ENCODE measurements at places on chromosomes 1 and 21.

- DNase-seq, result no peak
Observed at GRCh38 chr1:154880671-154881070, 10.6 kb upstream of the KCNN3 start.

- no peak for DNase-seq
Observed at GRCh38 chr1:199756066-199756465, 271.4 kb upstream of the NR5A2 start.

- peak; percentile 25 for DNase-seq
Observed at GRCh38 chr1:222618880-222619596, 1.1 kb downstream of the MIA3 start.

DNA sequence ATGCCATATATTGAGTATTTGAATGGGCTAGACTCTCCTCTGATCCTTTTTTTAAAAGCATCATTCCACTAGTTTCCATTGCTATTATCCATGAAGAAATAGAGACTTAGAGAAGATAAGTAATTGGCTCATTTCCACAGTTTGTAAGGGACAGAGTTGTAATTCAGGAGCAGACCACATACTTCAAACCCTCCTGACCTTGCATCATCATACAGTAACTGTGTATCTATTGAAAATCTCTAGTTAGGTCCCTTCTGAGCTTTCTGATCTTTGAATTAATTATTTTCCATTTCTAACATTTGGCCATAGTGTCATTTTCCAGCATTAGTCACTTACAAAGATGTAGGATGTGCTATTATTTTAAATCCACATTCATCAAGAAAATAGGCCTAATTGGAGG is 386.5 kb upstream of the ST6GALNAC5 start:
- DNase-seq, result no peak

DNA sequence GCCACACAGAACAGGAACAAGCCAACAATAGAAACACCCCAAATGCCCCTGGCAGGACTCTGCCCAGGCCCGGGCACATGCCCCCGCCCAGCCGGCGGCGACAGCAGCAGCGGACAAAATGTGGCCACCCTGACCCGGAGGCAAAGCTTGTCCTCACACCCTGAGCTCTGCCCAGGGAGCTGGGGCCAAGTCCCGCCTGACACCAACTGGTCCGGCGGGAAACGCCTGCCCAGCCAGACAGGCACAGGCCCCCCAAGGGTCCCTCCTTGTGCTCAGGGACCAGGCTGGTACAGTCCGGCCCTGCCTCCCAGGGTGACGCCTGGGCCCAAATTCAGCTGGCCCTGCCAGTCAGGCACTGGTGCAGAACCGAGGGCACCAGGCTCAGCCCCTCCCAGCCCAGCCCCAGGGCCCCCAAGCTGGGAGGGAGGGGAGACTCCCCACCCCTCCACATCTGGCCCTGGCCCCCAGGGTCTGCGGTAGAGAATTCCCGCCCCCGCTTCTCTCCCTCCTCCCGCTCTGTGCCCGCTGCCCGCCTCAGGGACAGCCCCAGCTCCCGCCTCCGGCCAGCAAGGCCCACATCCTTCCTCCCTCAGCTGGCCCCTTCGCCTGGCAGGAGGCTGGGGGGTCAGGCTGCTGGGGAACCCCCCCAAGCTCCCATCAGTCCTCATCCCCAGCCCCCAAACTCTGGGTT is 2.0 kb downstream of the AHDC1 start:
- peak; percentile 65 for DNase-seq

DNA sequence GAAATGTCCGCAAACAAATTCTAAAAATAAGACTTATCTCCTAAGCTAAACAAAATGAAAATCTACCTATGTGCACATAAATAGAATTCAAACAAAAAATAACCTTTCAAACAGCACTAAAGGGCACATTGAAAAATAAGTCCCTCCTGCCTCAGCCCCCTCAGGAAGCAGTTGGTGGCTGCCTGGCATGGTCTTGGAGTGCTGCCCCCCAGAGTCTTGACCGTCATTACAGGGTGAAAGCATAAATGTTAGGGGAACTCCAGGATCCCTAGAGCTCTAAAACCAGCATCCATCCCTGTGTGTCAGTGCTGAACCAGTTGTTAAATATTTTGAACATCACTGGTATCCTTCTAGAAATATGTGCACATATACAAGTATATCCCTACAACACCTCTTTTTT is 6.5 kb upstream of the NPL start:
- no peak for DNase-seq

- no peak for DNase-seq
Observed at GRCh38 chr21:44686000-44686781, 4.2 kb upstream of the KRTAP12-1 start.

DNA sequence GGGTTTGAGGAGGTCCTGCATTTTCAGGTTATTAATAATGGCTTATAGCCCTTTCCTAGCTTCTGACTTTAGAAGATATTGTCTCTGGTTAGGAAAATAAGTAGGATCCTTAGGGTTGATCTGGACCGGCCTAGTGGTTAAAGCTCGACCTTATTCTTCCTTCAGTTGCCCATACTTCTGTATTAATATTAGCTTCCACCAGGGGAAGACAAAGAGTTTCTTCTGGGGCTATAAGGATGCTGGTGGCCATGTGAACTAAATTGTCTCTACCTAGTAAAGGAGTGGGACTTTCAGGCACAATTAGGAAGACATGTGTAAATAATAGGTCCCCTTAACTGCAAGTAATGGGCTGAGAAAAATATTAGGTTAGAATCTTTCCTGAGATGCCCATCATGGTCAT is 20.6 kb upstream of the FCGR2A start:
- no peak for DNase-seq

DNA sequence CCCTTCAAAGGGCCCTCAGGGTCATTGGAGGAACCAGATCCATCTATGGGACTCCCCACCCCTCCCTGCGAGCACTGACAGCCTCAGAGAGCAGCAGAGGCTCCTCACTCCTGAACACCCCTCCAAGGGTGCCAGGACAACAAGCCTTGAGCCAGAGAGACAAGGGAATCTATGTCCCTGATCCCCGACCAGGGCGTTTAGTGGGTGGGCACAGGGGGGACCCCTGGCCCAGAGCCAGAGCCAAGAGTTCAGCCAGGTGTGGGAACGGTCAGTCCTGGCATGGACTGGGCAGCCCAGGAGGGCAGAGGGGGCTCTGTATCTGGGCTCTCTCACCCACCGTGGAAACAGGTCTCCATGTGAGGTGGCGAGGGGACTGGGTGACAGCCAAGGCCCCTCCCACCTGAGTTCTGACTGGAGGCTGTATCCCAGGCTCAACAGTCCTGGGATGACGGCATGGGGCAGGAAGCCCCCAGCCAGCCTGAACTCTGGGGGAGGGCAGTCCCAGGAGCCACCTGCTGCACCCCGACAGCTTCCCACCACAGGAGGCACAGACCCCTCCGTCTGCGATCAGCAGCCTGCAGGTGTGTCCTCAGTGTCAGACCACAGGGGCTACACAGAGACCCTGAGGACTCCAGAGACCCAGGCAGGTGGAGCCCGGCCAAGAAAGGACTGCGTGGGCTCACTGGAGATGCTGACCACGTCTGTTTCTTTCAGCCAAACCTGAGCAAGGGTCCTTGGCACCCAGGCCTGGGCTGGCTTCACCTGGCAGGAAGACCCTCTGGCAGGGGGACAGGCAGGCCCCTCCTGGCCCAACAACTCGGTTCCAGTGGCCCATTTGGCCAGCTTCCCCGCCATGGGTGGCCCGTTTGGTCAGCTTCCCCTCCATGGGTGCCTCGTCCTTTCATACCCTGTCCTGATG is 11.2 kb upstream of the SRARP start:
- DNase-seq, result no peak

- no peak for DNase-seq
Observed at GRCh38 chr21:21236996-21237395, 238.8 kb downstream of the NCAM2 start.

GRCh38 chr1:221462345-221462744 is 279.5 kb downstream of the DUSP10 start:
- no peak for DNase-seq

- no peak for DNase-seq
Observed at GRCh38 chr1:58592522-58593134, 15.6 kb upstream of the TACSTD2 start.

DNA sequence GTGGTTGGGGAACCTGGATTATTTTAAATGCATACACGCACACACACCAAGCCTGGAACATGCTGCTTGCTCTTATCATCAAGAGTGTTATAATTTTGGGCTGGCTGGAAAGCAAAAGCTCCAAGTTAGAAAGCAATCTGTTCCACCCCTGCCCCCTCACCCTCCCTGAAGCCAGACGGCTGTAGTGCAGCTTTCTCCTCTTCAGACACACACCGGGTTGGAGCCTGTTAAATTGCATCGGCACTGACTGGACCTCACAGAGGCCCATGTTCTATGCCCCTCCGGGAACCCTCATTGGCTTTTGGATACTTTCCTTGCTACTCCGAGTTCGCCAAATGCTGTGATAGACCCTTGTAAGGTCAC is 90.6 kb upstream of the KCNJ15 start:
- DNase-seq, result no peak

DNA sequence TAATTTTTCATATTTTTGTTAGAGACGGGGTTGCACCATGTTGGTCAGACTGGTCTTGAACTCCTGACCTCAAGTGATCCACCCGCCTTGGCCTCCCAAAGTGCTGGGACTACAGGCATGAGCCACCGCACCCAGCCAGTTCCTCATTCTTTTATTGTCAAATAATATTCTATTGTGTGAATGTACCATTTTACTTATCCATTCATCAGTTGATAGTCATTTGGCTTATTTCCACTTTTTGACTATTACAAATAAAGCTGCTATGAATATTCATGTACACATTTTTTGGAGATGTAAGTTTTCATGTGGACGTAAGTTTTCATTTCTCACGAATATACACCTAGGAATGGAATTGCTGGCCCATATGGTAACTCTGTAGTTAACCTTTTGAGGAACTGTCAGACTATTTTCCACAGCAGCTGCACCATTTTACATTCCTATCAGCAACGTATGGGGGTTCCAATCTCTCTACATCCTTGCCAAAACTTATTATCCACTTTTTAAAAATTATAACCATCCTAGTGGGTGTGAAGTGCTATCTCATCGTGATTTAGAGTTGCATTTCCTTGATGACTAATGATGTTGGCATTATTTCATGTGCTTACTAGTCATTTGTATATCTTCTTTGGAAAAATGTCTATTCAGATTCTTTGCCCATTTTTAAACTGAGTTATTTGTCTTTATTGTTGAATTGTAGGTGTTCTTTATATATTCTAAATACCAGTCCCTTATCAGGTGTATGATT is 12.7 kb downstream of the PACC1 start:
- no peak for DNase-seq

DNA sequence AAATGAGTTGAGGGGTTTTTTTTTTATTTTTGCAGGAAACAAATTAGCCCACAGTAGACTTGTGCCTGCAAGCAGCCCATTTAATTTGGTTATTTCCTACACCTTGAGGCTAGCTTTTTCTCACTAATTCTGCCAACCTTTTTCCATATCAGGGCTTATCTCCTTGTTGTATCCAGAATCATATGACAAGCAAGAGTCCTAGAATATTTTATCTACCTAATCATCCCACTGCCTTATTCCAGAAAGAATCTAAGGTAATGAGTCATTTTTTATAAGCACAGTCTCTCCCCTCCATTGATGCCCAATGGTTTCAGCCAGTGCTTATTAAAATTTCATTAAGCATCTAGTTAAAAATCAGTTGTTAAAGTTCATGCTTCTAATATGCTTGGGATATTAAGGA is 324.1 kb downstream of the BARHL2 start:
- no peak for DNase-seq

GRCh38 chr1:183806125-183806524 is 1.2 kb downstream of the RGL1 start:
- no peak for DNase-seq

DNA sequence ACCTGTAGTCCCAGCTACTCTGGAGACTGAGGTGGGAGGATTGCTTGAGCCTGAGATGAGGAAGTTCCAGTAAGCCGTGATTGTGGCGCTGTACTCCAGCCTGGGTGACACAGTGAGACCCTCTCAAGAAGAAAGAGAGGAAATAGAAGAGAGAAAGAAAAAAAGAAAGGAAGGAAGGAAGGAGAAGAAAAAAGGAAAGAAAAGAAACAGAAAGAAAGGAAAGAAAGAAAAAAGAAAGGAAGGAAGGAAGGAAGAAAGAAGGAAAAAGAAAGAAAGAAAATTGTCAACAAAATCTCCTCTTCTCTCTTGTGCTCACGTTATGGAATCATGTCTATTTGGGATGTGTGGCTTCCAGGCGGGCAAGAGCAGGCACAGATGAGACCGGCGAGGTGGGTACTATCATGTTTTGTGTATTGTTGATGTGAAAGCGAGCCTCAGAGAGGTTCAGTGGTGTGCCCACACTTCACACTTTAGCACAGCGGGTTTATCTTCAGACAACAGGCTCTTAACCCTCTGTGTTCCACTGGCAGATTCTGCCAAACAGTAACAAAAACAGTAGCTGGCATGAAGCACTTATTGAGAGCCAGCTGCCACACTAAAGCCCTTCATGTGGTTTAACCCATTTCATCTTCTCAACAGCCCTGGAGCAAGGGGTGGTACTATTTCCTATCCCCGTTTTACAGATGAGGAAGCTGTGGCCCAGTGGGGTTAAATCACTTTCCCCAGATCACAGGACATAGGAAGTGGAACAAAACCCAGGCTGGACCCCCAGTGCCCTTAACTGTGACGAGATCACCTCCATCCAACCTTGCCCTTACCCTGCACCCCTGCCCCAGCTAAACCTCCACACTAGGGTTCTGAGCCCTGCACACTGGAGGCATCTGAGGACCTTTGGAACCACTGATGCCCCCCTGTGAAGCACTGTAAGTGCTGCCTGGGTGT is 94.7 kb upstream of the TARDBP start:
- no peak for DNase-seq

- DNase-seq, result no peak
Observed at GRCh38 chr1:61119085-61119484, 36.7 kb downstream of the NFIA start.

DNA sequence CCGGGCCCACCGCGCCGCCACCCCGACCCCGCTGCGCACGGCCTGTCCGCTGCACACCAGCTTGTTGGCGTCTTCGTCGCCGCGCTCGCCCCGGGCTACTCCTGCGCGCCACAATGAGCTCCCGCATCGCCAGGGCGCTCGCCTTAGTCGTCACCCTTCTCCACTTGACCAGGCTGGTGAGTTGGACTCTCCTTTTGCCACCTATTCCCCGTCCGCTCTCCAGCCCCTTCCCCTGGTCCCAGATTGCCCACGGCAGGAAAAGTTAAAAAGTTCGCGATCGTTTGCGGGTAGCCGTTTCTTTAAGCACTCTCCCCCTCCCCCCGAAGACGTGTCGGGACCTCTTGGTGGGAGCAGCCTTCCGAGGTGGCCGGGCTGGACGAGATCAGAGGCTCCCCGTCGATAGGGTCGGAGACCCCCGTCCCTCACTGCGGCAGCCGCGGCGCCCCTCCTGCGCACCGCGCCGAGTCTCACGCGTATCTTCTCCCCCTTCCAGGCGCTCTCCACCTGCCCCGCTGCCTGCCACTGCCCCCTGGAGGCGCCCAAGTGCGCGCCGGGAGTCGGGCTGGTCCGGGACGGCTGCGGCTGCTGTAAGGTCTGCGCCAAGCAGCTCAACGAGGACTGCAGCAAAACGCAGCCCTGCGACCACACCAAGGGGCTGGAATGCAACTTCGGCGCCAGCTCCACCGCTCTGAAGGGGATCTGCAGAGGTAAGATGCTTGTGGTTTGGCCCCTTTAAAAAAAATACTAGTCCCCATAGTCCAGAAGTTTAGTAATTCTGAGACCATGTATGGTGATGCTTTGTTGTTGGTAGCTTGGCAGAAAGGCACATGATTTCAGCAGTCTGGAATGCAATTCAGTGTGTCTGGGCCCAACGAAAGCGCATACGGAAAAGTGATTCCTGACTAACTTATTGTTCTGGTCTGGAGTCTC is 576 bp downstream of the CCN1 start:
- DNase-seq, result no peak

GRCh38 chr1:243763806-243764205 is 86.2 kb downstream of the AKT3 start:
- no peak for DNase-seq

- DNase-seq, result no peak
Observed at GRCh38 chr1:170704256-170704655, 40.3 kb downstream of the PRRX1 start.
